Cortex of kidney (tissue), 1 donor: ENCODE measurements at places on chromosomes 13 and 19.

DNA sequence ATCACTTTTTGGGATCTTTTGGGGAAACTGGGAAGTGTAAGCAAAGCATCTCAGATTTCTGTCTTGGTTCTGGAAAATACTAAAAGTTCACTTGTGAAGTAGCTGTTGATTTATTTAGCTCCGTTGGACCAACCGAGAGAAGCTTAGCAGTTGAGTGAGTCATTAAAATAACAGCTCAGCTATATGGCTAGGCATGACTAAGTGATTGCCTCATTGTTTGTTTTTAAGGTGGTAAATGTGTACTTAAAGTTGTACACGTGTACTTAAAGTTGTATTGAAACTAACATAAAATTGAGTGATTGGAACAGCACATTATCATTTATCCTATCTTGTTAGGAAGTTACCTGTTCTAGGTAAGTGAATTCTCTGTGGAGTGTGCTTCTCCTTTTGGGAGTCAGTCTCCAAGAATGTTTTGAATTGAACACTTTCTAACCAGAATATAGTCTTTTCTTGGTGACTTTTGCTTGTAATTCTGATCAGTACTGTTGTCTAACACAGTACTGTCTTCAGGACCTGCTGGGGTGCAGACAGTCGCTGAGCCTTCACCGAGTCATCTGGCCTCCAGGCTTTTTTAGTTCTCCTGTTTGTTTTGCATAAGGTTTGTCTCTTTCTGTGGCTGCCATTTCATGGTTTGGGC, 2.9 kb upstream of the DCUN1D2 start:
- DNase-seq: no peak

- DNase-seq: no peak
Measured at GRCh38 chr19:5179256-5179655, 161.4 kb downstream of the PTPRS start.

- DNase-seq: no peak
Measured at GRCh38 chr13:44921931-44922758, 67.1 kb downstream of the NUFIP1 start.

DNA sequence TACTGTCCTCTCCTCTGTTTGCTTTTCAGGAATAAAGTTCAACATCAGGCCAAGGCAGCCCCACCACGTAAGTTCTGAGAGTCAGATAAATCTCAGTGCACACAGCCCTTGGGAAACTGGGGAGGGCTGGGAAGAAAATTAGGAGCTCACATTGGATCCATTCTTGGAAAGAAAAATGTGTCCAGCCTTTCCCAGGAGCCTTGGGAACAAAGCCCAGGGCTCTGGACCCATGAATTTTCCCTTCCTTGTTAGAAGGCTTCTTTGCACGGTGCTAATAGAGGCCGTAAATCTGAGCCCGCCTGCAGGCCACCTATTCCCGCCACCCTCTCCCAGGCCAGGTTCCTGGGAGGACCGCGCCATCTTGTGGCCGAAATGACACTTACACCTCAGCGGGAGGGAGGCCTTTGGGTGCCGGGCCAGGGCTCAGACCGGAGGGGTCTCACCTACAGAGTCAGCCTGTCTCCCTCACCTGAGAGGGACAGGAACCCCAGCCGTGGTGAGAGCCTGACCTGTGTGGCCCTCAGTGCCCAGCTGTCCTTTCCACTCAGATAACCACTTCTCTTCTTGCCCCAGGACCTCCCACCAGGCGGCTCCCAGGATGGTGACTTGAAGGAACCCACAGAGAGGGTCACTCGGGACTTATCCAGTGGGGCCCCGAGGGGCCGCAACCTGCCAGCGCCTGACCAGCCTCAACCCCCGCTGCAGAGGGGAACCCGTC, 25.1 kb upstream of the KCTD15 start:
- DNase-seq: no peak

- no peak for DNase-seq
Measured at GRCh38 chr13:49356223-49356622, 87.6 kb downstream of the CAB39L start.

- DNase-seq: no peak
Measured at GRCh38 chr19:18966307-18966706, 25.3 kb upstream of the HOMER3 start.

- no peak for DNase-seq
Measured at GRCh38 chr19:55345818-55346724, 6.4 kb downstream of the KMT5C start.

DNA sequence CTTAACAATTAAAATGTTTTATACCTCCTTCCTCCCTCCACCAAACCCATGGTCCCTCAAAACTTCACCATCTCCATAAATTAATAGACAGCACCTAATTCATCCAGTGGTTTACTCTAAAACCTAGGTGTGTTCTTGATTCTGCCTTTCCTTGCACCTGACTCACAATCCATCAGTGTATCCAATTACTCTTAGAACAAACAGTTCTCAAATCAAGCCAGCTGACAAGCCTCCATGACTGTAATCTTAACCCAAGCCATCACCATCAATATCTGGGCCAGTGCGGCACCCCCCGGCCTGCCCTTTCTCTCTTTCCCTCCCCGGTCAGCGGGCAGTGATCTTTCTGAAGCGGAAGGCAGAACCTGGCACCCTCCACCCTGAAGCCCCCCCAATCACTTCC, 75.6 kb downstream of the TNFRSF19 start:
- DNase-seq: no peak

GRCh38 chr13:78036841-78037240, 118.2 kb upstream of the EDNRB start:
- DNase-seq: no peak

- no peak for DNase-seq
Measured at GRCh38 chr13:73225990-73226389, 167.2 kb downstream of the KLF5 start.

DNA sequence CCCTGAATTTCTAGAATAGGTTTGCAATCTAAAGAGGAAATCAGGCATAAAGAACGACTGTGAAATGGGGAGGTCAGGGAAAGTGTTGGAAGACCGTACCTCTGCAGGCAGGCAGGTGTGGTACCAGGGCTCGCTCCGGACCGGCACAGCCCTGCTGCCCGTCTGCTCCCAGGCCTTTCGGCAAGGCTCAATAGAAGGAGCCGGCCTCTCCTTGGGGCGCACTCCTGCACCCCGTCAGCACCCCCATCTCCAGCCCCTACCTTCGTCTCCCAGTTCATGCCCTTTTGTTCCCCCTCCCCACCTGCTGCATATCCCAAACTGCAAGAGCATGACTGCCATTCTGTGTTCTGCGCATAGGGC, 139.8 kb upstream of the SOX1 start:
- no peak for DNase-seq

GRCh38 chr13:111317042-111317550, 3.3 kb upstream of the TEX29 start:
- DNase-seq: no peak

DNA sequence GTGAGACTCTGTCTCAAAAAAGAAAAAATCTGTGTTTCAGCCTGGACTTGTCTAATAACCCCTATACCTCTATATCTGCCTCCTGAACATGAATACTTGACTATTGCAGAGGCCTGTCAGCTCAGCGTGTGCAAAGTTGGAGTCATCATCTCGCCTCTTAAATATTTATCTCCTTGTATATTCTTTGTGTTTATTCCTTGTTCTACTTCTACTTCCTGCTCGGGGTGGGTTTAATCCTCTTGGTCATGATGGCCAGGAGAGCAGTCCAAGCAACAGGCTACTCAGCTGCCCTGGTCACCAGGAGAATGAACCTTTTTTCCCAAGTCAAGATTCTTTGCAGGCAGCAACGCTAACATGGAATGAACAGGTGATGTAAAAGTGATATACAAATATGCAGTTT, 119.1 kb downstream of the PCCA start:
- no peak for DNase-seq

- DNase-seq: no peak
Measured at GRCh38 chr19:12278713-12279112, 16.0 kb downstream of the ZNF44 start.

GRCh38 chr19:51490676-51491075, 10.9 kb downstream of the SIGLEC12 start:
- no peak for DNase-seq

- no peak for DNase-seq
Measured at GRCh38 chr13:99367663-99368448, 60.7 kb upstream of the GPR183 start.

DNA sequence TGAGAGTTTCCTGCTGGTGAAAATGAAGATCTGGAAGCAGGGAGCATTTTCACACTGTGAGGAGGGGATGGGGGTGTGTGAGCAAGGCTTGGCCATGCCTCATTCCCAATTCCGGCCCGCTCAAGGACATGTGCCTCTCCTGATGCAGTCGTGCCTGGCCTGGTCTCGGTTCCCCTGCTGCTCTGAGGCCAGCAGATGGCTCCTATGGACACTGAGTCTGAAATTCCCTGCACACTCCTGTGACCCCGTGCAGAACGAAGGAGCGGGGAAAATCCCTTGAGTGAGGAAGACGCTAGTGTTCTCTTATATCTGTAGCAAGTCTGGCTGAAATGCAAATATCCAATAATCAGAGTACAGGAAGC, 363 bp upstream of the ZNF763 start:
- DNase-seq: no peak

GRCh38 chr19:13788991-13789390, 6.3 kb upstream of the ZSWIM4 start:
- DNase-seq: no peak

DNA sequence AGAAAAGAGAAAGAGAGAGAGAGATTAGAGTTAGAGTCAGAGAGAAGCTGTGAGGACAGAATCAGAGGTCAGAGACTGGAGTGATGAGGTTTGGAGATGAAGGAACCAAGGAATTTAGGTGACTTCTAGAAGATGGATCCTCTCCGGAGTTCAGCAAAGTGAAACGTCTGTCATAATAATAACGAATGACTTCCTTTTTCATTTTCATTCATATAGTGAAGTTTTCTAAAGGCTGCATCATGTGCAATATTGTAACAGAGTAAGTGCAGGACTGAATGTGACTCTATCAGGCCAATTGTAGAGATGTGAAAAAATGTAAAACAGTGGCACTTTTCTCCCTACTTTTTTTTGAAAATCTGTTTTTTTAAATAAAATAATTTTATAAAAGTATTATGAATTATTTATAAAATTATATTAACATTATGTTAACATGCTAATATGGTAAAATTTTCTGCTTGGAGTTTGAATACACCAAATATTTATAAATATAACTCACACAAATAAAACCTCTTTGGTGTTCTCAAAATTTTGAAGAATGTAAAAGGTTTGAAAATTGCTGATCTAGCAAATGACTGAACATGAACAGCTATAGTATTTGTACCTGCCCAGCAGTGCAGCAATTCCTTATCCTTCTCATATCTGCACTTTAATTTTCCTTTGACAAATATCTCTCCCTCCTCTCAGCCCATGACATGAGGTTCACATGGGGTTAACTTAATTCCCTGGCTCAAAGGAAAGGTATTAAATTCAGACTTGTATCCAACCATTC, 4.2 kb upstream of the TNFSF11 start:
- no peak for DNase-seq

DNA sequence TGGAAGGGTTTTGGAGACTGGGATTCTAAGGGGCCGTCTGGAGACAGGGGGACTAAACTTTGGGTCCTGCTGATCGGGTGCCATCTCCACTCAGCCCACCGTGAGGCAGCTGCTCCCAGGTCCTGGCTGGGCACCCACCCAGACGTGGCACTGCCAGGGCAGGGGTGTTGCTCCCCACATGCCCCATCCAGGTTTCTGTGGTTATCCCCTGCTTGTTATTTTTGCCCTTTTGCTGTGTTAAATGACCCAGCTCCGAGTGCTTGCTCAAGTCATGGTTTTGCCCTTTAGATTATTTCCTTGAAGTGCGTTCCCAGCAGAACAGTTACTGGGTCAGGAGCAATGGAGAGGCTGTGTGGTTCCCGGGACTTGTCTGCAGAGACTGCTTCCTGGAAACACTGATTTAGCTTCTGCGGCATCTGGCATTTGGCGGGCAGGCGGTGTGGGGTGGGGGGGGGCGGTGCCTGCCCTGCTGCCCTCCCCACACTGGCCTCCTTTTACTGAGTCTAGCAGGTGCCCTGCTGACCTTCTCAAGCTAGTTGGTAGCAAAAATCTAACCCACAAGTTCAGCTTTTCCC, 1.9 kb downstream of the RAB11B start:
- no peak for DNase-seq

- no peak for DNase-seq
Measured at GRCh38 chr19:4096049-4096892, 27.7 kb downstream of the MAP2K2 start.

- no peak for DNase-seq
Measured at GRCh38 chr19:31708520-31708919, 359.3 kb upstream of the TSHZ3 start.

GRCh38 chr13:113744197-113745000, 14.6 kb upstream of the TMEM255B start:
- DNase-seq: no peak

DNA sequence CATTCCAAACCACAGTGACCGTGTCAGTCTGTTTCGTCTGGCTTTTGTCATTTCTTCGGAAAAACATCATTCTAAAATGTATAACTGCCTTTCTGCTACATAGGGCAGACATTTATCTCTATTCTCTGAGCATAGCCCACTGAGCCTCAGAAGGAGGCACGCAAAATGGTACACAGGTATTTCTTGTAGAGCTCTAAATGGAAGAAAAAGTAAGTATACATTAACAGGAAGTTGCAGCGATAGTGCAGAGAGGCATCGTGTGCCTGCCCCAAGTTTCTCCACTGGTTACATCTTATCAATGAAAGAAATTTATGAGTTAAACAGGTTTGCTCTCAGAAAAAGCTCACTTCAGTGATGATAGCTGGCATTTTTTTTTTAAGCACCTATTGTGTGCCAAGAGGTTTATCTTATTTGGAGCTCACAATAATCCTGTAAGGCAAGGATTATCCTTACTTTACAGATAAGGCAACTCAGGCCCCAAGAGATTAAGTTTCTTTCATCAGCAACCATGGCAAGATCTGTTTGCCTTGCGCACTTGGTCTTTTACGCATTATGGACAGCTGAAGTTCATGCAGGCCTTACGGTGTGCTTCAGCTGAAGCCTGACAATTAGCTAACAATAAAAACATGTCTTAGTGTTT, 1.2 kb upstream of the RCBTB2 start:
- no peak for DNase-seq

GRCh38 chr13:75904012-75904411, 267.9 kb downstream of the LMO7 start:
- DNase-seq: no peak

DNA sequence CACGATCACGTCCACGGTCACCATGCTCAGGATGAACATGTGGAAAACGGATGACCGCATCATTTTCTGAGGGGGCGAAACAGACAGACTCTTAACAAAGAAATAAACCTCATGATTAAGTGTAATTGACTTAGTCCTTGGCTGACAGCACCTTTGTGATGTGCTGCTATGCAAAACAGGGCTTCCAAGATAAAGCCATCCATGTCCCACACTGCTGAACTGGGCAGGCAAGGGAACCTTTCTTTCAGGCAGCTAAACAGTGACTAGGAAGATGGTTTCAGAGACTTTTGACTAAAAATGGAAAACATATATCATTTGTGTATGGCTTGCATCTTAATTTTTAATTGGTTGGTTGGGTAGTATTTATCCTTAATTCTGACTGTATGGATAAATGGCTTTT, 157.8 kb downstream of the NALCN start:
- DNase-seq: no peak

GRCh38 chr19:49231804-49232203, 74.2 kb downstream of the TRPM4 start:
- DNase-seq: no peak

GRCh38 chr13:111161601-111162600, 46.8 kb downstream of the ARHGEF7 start:
- no peak for DNase-seq
